ENCODE measurements at places on chromosomes 12 and 14.

DNA sequence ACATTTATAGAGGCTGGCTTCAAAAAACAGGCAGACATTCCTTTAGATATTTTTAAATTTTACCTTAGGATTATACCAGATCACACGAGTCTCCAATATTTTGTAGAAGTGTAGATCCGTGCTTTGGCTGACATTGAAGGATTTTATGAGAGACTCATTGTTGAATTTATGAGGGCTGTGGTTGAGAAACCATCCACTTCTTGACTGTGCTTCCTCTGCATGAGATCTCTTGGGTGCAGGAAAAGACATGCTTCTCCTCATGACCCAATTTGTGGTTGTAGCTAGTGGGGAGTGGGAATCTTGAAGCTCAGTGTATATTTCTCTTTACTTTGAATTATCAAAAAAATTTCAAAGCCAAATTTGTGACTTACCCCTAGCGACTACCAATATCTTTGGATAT is 36.7 kb upstream of the NKX2-8 start:
- no peak for DNase-seq

GRCh38 chr12:15837141-15837790 is 44.9 kb upstream of the STRAP start:
- DNase-seq: no peak

DNA sequence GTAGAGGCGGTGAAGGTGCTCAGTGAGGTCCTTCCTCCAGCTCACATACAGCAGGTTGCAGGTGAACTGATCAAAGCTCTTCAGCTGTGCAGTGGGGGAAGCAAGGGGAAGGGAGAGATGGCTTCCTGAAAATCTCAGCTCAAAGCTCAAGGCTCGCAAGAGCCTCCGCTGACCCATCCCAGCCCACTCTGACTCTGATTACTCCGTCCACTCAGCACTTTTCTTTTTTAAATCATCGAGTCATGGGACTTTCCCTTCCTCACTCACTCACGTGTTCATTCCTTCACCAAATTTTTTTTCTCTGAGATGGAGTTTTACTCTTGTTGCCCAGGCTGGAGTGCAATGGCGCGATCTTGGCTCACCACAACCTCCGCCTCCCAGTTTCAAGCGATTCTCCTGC is 4.7 kb downstream of the ABCD4 start:
- DNase-seq: no peak

- DNase-seq: no peak
These were observed 130.3 kb upstream of the EGLN3 start for GRCh38 chr14:34081101-34081575.

DNA sequence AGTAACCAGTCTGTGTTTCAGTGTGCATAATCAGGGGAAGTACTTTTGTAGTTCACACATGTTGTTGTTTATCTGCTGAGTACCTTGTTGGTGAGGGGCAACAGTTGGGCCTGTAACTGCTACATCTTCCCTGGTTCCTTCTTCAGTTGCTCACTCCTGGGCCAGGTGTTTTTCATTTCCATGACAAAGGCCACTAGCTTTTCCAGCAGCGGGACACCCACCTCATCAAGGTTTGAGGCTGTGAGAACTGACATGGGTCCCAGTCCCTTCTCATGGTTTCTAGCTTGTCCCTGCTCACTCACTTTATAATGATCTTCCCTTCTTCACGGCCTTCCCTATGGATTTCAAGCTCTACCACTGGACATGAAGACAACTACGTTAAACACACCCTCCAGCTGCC is 1.5 kb upstream of the NOXRED1 start:
- no peak for DNase-seq

GRCh38 chr12:104740668-104741067 is 217.4 kb downstream of the SLC41A2 start:
- no peak for DNase-seq

- no peak for DNase-seq
These were observed 164.7 kb upstream of the TBX3 start for GRCh38 chr12:114848666-114849065.

DNA sequence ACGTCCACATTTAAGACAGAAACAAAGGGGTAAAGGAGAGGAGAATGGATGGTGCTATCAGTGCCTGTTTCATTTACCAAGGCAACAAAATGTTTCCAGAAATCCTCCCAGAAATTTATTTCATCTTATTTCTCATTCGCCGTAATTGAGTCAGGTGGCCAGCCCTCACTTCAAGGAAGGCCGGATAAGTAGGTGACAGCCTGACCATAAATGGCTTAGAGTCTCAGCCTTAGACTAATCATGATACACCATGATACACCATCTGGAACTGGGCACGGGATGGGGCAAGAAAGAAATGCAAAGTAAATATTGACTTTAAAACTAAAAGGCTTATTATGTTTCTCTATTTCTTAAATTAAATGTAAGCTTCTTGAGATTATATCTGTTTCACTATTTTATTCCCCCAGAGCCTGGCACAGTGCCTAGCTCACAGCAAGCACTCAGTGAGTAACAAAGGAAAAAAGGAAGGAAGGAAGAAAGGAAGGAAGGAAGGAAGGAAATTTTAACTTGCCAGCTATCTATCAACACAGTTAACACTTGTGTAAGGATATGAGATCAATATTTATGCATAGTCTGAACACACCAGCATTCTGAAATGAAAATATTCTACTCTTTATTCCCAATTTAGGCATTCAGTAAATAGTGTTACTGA is 106.1 kb upstream of the FSCB start:
- no peak for DNase-seq

DNA sequence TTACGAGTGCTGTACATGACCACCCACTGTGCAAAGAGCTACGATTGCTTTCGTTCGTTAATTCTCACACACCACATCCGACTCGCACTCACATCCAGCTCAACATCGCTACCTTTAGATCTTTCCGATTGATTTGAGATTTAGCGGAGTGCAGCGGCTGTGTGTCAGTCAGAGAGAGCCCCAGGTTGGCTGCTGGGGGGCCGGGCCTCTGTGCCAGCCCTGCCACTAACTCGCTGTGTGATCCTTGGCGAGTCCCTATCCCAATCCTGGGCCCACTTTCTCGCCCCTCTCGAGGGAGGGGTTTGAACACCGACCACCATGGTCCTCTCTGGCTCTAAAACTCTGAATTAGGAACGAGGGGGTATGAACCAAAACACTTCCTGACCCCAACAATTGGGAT is 8.6 kb downstream of the DLK1 start:
- no peak for DNase-seq

- no peak for DNase-seq
These were observed 350.5 kb upstream of the PDE3A start for GRCh38 chr12:20017802-20018201.

DNA sequence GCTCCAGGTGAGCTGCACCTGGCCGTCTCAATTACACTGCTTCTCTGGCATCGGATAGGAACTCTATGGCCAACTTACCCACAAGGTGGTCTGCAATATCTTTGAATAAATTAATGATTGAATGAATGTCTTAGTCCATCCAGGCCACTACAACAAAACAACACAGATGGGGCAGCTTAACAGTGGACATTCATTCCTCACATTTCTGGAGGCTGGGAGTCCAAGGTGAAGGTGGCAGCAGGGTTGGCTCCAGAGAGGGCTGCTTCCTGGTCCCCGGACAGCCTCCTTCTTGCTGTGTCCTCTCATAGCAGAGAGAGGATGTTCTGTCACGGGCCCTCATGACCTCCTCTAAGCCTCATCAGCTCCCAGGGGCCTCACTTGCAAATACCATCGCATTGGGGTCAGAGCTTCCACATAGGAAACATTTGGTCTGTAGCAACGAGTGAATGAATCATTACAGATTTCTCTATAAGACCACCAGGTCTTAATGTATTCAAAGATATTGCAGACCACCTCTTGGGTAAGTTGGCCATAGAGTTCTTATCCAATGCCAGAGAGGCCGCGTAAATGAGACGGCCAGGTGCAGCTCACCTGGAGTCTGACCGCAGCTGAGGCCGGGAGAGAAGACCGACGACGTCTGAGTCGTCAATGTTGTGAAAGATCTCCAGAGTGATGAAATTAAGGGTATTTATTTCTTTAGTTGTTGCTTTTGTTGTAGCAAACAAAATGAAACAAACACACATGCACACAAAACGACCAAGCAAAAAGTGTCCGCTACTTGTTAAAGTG is 182.7 kb upstream of the C14orf180 start:
- DNase-seq: no peak
